ENCODE measurements at places on chromosomes 2 and 18. TPM values are rescaled to one million over a fixed set of nuclear protein-coding genes. Genes with fewer than 3 reads are reported as not detected.

The KCNK3 gene
- polyA plus RNA-seq, result 14.0 TPM

The PTPRN gene
- 82.1 TPM for polyA plus RNA-seq

The TLX2 gene
- not detected for polyA plus RNA-seq

The RRM2 gene
- polyA plus RNA-seq, result 0.57 TPM

The SPC25 gene
- polyA plus RNA-seq, result 1.8 TPM

The ZNF892 gene
- polyA plus RNA-seq, result 9.3 TPM

The TRIM43 gene
- not detected for polyA plus RNA-seq

The GPR45 gene
- 4.1 TPM for polyA plus RNA-seq

The LRRC30 gene
- polyA plus RNA-seq, result not detected

The SPP2 gene
- not detected for polyA plus RNA-seq

The COL4A3 gene
- polyA plus RNA-seq, result 0.10 TPM

The NAT8 gene
- polyA plus RNA-seq, result not detected

All from neural cell (in vitro differentiated cells).